CD8-positive, alpha-beta T cell (primary cell): ENCODE measurements at places on chromosomes 13 and 19.

GRCh38 chr19:17932485-17933338 is at the start of gene CCDC124:
TSS of gene CCDC124 (plus strand) at chr19:17933015. CDS start at chr19:17936421, 3,406 bp downstream.
- peak; percentile 91 for DNase-seq

DNA sequence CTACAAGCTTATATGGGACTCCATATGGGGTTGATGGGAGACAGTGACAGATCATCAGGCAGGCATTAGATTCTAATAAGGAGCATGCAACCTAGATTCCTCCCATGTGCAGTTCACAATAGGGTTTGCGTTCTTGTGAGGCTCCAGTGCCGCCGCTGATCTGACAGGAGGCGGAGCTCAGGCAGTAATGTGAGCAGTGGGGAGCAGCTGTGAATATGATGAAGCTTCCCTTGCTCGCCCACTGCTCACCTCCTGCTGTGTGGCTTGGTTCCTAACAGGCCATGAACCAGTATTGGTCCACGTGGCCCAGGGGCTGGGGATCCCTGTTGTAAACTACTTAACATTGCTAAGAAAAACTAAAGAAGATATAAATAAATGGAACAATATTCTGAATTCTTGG is 378.4 kb downstream of the KCNRG start:
- no peak for DNase-seq

DNA sequence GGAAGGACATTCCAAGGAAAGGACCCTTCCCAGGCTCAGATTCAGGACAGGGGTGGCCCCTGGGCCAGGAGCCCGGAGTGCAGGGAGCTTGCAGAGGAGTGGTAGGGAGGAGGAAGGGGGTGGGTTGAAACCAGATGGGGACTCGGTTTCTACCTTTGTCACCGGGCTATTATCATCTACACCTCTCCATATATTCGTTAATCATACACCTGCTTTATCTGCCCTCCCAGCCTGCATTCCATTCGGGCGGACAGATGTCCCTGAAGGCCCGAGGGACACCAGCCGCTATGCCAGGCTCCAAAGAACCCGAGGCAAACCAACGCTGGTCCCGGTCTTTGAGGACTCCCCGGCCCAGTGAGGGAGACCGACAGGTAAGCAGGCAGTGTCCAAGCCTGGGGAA is 15.5 kb upstream of the MYH14 start:
- no peak for DNase-seq

- DNase-seq, result no peak
These were observed 393.7 kb downstream of the NDFIP2 start for GRCh38 chr13:79874396-79875360.

DNA sequence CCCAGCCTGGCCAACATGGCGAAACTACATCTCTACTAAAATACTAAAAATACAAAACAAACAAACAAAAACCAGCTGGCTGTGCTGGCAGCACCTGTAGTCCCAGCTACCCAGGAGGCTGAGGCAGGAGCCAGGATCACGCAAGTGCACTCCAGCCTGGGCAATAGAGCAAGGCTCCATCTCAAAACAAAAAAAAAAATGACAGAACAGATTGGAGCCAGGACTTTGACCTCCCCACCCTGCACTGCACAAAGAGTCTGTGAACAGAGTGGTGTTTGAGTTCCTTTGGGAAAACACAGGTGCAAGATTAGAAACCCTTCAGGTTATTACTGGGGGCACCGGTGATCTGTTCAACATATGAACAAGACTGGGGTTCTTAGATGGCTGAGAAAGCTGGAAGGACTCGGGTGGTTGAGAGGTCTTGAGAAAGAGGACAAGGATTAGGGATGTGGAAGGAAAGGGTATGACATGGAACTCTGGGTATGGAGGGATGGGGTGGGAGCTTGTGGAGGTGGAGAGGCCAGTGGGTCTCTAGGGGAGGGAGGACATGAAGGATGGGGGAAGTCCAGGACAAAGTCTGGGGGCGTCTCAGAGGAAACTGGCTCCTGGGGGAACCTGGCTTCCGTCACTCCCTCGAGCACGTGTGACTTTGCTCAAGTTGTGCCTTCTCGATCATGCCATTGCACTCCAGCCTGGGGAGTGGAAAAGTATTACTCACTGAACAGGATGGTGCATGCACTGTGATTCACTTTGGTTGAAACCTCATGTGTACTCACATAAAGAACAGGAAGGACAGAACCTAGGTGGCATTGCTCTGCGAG is 25.9 kb downstream of the RCN3 start:
- DNase-seq, result no peak

DNA sequence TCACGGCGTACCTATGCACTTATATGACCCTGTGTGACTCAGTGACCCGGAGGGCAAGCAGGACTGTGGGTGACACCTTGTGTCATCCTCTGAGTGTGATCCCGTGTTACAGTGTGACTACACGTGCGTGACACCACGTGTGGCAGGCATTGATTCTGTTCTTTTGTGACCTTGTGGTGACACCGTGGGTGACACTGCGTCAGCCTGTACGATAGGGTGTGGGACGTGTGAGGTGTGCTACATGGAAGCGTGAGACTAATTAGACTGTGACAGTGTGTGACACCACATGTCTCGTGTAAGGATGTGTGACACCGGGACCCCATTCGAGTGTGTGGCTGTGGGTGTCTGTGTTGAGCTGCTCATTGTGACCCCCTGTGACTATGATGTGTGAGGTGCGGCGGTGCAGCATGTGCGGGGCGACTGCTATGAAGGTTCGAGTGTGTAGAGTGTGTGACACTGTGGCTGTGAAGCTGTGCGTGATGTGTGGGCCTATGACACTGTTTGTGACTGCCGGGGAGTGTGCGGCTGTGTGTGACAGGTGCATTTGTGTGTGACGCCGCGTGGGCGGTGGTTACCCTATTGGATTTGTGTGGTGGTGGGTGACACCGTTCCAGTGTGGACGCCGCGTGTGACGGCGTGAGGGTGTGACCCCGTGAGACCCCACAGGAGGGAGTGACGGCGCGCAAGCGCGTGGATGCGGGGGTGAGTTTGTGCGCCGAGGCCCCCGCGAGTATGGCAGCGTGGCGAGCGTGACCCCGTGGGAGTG is 399 bp upstream of the SPTBN4 start:
- peak; percentile 42 for DNase-seq

- peak; percentile 73 for DNase-seq
These were observed 9.8 kb upstream of the GNA15 start for GRCh38 chr19:3125900-3126524.
